ENCODE measurements at places on chromosomes 13 and 19.

DNA sequence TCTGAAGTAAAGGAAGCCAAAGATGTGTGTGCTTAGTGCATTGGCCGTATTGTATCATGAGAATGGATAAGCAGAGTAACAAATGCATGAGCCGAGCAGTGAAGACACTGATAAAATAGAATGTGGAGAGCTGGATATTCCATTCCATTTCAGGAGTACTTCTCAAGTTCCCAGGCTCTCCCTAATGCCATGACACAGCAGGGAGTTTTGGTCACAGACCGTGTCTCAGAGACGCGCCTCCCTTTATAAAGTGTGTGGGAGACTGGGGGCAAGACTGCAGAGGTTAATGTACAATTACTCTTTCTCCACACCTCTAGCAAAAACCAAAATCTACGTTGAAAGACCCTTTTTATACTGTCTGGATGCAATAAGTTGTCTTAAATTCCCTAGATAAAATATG, 575.6 kb downstream of the EFNB2 start:
- DNase-seq, result no peak

DNA sequence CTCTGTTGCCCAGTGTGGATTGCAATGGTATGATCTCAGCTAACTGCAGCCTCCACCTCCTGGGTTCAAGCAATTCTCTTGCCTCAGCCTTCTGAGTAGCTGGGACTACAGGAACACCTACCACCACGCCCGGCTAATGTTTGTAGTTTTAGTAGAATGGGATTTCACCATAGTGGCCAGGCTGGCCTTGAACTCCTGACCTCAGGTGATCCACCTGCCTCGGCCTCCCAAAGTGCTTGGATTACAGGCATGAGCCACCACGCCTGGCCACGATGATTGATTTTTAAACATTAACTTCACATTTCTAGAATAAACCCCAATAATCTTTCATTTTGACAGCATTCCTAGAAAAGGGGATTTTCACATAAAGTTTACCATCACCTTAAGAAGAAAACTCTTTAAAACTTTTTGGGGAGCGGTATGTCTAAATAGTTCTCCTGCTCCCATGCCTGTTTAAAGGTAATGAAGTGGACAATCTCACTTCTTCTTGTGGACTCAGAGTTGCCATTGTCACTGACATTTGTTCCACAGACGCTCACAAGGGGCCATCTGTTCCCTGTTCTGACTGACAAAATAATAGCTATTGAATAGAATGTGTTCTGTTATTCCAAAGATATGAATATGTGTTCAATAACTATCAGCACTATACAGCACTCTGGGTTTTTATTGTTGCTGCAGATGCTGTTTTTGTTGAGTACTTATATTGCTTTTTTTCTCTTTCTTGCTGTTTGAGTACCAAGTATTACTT, 66.1 kb upstream of the C1QTNF9B start:
- DNase-seq, result no peak

DNA sequence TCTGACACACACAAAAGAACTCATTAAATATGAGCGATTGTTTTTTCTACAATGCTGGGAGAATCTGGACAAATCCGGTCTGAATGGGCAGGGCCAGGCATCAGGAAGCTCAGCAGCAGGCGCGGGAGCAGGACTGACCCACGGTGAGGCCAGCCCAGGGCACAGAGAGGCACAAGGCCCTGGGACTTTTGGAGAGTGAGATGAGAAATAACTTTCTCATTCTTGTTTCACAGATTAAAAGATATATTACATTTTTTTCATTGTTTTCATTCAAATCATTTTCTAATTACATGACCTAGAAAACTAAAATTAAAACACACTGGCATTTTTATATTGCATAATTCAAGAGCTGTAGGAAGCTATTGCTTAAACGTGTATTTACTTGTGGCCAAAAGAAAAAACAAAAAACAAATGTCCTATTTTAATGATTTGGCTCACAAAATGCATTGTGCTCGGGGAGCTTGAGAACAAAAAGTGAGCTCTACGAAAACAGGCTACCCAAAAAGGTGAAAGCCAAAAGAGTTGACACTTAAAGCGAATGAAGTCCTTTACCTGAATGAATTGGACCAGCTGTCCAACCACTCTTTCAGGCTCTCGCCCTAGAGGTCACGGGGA, 133.1 kb downstream of the TNFRSF19 start:
- no peak for DNase-seq

DNA sequence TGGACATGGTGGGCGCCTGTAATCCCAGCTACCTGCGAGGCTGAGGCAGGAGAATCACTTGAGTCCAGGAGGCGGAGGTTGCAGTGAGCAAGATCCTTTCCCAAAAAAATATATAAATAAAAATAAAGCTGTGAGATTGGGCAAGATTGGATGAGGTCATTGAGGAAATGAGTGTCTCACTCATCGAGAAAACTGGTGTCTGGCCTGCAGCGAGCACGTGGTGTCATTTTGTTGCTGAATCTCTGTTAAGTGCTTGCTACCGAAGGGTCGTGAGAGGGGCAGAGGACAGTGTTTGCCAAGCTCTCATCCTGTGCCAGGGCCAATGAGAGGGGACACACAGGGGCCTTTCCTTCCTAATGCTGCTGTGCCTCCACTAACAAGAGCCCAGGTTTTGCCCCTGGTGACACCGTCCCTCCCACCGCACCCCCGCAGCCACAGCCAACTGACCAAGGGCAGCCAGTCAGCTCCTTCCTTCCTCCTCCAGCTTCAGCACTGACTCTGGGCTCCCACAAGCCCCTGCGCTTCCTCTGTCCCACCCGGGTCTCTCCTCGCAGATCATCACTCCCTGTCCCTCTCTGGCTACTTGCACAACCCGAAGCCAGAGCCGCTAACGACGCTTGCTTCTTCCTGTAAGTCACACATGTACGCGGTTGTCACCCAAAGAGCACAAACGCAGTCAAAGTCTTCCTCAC, 3.2 kb downstream of the POLD1 start:
- no peak for DNase-seq

- no peak for DNase-seq
These were observed 17.2 kb downstream of the FUT6 start for GRCh38 chr19:5822181-5822844.

DNA sequence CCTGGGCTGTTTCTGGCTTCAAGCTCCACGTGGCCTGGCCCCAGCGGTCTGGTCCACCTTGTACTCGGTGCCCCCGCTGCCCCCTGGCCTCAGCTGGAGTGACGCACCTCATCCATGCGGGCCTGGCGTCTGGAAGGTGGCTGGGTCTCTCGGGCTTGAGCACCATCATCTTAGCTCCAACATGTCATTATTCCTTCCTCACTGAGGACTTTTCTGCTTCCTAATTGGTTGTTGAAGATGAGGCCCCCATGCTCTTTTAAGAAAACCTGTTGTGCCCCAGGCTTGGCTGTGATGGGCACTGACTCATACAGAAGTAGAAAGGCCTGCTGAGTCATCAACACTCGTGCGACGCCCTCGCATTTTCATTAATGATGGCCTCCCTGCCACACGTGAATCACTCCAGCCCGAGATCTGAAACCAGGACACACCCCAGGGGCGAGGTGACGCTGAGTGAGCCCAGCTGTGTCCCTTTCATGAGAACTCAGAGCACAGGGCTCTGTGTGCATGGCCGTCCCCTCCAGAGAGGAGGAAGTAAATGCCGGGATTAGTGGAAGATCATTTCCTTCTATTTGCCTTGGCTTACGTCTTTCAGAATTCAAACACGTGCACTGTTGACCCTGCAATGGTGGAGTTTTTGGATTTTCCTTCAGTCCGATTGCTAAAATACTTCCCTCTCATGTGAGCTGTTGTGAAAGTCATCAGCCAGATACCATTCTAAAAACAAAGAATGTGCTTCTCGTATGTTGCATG, 14.0 kb upstream of the GJA3 start:
- DNase-seq, result no peak

DNA sequence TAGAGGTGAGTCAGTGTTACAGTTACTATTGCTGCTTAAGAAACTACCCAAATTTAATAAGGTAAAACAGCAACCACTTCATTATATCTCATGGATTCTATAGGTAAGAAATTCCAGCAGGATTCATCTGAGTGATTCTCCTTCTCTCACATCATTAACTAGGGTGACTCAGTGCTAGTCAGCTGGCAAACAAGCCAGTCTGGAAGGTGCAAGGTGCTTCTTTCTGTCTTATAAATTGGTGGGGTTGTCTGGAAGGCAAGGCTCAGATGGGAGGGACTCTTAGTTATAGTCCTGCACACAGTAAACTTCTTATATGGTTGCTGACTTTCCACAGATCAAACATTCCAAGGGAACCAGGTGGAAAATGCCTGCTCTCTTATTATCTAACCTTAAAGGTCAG, 484.5 kb downstream of the GPC5 start:
- DNase-seq, result no peak

DNA sequence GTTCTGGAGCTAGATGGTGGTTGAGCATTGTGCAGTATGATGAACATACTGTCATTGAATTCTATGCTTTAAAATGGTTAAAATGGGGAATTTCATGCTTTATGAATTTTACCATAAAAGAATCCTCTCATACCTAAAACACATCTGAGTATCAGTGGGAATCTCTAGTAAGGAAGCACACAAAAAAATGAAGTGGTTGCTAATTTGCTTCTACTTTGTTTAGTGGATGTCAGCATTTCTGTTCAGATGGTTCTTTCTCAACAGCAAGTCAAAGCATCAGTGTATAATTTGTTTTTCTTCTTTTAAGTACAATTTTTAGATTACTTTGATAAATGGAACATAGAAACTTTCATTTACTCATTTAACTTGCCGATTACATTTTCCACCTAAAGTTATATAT, 52.1 kb upstream of the AKAP11 start:
- no peak for DNase-seq

- no peak for DNase-seq
These were observed 62.8 kb downstream of the TPT1 start for GRCh38 chr13:45278096-45278645.

- DNase-seq, result no peak
These were observed 270.6 kb downstream of the SLITRK6 start for GRCh38 chr13:85528491-85529217.

- DNase-seq, result no peak
These were observed 20.7 kb upstream of the NANOS2 start for GRCh38 chr19:45935267-45935666.

- no peak for DNase-seq
These were observed 9.9 kb downstream of the NDFIP2 start for GRCh38 chr13:79490824-79491223.

GRCh38 chr13:110006304-110006703, 219.9 kb upstream of the IRS2 start:
- no peak for DNase-seq

- DNase-seq, result peak; percentile 67
These were observed 113.3 kb upstream of the SPRY2 start for GRCh38 chr13:80454245-80454644.

DNA sequence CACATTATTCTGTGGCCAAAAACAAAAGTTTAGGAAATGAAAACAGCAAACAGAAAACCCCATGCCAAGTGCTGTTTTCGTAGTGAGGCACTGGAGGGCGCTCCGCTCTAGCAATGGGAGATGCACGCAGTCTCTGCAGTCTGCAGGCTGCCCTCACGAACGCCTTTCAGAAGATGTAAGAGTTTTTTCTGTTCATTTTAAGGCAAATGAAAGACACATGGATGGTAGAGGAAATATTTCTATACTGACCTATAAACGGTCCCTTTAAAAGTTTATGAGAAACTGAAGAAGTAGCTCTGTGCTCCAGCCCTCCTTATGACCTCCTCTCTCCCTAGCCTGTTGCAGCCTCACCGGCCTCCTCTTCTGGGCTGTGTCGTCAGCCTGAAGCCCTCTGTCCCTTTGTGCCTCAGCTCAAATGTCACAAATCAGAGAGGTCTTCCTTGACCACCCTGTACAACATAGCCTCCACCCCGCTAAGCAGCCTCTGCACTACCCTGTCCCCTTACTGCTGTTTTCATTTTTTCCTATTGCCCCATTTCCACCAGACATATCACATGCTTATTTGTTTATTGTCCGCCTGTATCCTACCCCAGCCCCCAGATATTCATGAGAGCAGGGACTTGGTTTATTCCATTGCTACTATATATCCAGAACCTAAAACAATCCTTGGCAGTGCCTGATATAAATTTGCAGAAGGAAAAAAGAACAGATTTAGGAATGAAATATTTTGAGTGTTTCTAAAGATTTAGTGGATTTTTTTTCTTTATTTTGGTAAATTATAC, 116.4 kb downstream of the TM9SF2 start:
- DNase-seq, result no peak

- no peak for DNase-seq
These were observed 1.3 kb upstream of the SHANK1 start for GRCh38 chr19:50720921-50721381.

- no peak for DNase-seq
These were observed 331.6 kb downstream of the DLEU7 start for GRCh38 chr13:50511877-50512341.

- no peak for DNase-seq
These were observed 20.9 kb downstream of the COG6 start for GRCh38 chr13:39676315-39676876.

GRCh38 chr13:53507741-53508140, 479.1 kb downstream of the OLFM4 start:
- no peak for DNase-seq

GRCh38 chr13:40553356-40553755, 113.1 kb downstream of the FOXO1 start:
- no peak for DNase-seq

DNA sequence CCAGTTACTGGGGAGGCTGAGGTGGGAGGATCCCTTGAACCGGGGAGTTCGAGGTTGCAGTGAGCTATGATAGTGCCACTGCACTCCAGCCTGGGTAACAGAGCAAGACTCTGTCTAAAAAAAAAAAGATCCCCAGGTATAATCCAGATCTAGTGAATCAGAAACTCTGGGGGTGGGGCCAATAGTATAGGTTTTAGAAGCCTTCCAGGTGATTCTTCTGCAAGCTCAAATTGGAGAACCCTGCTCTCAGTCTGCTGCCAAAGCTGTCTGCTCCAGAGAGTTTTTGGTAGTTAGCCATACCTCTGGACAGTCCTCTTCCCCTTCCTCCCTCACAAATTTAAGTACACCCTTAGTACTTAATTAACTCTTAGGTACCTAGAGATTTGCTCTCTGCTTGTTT, 28.0 kb downstream of the SERP2 start:
- no peak for DNase-seq

DNA sequence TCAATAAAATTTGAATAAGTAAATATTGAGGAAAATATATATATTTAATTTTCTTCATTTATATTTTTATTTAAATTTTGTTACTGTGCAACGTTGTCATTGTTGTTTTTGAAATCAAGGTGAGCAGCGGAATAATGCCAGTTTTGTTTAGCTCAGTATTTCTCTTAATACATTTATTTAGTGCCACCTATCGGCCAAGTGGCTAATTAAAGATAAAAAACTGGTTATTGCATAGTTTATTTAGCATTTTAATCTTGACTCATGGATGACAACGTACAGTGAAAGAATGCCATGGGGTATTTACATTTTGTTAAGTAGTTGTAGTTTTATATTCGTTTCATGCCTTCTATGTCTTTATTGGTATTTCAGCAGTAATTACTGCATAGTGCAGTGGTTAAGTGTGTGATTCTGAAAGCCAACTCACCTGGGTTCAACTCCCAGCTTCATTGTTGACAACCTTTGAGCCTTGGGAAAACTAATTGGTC, 265.9 kb downstream of the MYO16 start:
- DNase-seq, result no peak

- no peak for DNase-seq
These were observed 9.4 kb upstream of the DPY19L3 start for GRCh38 chr19:32396046-32396652.

GRCh38 chr13:45623516-45624090, 8.1 kb upstream of the ERICH6B start:
- DNase-seq, result no peak

Measured in CMK (cell line).